Activated gamma-delta T cell treated with anti-CD3 and anti-CD28 coated beads, Interleukin-2, amount 50 U/mL, for 16 hours (primary cell): ENCODE measurements at places on chromosomes 4 and X.

DNA sequence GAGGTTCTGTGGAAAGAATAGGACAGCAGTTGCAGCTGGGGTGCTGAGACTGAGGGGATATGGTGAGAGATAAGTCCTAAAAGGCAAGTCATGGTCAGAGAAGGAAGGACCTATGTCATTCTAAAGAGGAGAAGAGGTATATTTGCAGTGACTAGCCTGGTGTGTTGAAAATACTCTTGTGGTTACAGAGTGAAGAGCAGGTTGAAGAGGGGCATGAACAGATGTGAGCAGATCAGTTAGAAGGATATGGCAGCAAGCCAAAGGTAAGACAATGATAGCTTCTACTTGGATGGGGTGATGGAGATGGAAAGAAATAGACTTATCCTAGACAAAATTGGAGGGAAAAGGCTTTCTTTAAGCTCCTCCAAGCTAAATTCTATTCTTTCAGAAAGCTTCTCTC lies 469.8 kb upstream of the CPEB2 start:
- DNase-seq, result no peak

- DNase-seq, result no peak
Observed at GRCh38 chr4:83574247-83574646, 38.3 kb downstream of the GPAT3 start.

- no peak for DNase-seq
Observed at GRCh38 chrX:151816934-151817333, 82.4 kb downstream of the CNGA2 start.

DNA sequence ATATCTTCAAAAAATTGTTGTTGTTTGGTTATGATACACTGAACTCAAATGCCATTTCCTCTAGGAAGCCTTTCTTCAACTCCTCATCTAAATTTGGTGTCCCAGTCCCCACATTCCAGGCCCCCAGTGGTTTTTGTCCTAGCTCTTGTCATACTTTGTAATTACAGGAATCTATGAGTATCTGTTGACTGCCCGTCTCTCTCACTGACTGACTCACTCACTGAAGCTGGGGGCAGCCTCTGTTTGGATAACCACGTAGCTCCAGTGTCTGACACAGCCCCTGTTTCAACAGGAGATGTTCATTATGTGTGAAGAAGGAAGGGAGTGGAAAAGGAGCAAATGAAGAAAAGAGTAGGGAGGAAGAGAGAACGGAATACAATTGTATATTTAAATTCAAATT lies 284.1 kb upstream of the TENM3 start:
- DNase-seq, result no peak

GRCh38 chr4:27602172-27602571 lies 741.5 kb downstream of the STIM2 start:
- DNase-seq, result no peak

DNA sequence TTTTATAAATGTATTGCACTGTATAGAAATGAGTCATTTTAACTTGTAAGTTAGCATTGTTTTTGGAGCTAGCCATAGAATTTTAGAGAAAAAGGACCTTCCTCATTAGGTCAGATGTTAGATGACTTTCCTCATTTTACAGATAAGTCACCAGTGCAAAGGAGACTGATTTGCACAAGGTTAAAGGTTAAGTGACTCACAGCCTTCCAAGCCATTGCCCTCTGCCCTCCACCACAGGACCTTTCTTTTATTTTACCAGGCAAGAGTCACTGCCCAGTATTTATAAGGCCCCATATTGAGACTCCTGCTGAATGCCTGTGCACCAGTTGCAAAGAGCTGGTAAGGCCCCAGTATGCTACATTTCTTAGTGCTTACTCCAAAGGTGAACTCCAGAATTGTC lies 4.2 kb upstream of the ABCG2 start:
- DNase-seq, result no peak

GRCh38 chr4:47040828-47041227 lies 9.5 kb downstream of the GABRB1 start:
- no peak for DNase-seq

- DNase-seq, result no peak
Observed at GRCh38 chr4:174292473-174292872, 8.8 kb downstream of the CEP44 start.

DNA sequence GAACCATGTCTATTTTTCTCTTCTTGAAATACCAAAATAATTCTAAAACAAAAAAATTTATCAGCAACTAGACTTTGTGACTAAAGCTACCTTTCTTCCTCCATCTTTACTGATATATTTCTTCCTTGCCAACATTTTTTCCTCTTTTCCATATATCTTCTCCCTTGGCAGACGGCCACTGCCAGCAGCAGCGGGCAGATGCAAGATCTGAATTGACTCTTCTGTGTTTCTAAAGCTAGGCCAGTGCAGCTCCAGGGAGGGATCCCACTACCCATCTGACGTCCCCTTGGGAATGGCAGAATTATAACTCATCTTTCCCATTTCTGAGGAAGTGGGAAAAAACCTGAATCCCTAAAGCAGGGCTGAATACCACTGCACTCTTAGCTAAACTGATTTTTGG lies 206.4 kb downstream of the NR3C2 start:
- DNase-seq, result no peak

- no peak for DNase-seq
Observed at GRCh38 chrX:30965767-30966166, 76.7 kb upstream of the TAB3 start.
